ENCODE measurements at places on chromosomes 5 and 9.

DNA sequence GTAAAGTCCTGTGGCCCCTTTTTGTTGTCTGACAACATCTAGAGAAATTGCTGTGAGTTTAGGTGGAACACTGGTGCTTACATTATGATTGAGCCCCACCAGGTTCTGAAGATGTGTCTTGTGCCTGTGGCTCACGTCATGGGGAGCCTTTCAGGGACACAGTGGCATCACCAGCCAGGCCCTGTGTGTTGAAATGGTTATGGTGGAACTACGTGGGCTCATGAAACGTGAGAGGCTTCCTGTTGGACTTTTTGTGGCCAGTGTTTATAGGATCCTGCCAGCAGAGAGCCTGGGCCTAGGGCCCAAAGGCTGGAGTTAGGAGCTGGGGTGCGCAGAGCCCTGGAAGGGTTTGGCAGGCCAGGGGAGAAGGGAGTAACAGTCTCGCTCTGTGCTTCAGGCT lies 46.8 kb downstream of the TENT4A start:
- no peak for DNase-seq

DNA sequence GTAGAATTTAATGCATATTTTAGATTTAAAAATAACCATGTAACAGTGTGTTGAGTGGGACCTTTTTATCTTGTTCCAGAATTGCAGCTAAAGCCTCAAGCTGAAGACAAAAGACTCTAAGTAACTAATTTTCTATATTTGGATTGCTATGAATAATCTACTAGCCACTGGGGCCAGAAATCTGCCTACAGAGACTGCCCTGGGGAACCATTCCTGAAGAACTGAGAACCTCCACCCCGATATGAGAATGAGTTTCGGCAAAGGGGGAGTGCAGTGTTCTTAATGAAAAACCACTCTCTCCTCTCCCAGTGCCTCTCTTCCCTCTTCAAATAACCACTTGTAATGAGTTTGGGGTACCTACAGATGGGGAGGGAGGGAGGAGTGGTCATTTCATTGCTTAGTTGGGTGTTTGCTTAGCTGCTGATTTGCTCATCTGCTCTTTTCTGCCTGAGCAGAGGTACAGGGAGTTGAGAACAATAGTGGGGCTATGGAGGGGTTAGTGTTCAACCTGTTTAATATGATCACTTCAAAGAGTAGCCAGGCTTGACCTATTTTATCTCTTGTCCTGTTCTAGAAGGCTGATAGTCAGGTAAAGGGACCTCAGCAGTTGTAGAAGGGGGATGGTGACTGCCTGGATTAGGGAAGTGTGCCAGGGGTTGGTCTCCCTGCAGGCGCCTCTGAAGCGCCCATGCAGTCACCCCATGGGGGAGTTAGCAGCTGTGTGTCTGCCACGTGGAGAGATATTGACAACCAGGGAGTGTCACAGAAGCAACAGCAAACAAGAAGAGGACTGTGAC lies 47.7 kb downstream of the ATG10 start:
- DNase-seq = no peak

GRCh38 chr5:149320791-149321330 lies 24.4 kb upstream of the GRPEL2 start:
- no peak for DNase-seq

DNA sequence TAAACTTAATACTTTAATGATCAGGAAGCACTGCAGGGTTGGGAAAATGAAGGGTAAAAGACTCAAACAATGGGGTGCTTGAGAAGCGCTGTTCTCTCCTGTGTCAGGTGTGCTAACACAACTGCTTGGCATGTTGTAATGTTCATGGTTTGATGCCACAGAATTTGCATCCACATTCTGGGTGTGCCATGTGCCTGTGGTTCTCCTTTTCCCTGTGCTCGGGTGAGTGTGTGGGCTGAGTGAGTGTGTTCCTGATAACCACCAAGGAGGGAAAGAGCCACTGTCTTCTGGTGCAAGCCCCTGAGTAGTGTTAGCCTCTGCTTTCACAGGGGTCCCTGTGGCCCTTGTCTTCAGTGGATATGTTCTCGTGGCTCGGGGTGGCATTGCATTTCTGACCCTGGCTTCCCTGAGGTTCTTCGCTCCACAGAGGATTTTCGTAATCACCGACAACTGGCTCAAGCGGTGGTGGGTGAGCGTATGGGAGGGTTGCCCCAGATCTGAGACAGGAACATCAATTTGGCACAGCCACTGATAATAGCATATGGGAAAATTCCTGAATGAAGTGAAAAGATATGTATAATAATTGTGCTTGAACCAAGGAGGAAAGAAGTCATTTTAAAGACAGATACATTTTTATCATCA lies 102.0 kb downstream of the MVB12B start:
- no peak for DNase-seq

GRCh38 chr9:125262294-125262991 lies 817 bp downstream of the GAPVD1 start:
- DNase-seq = no peak

GRCh38 chr9:104686081-104686480 lies 8.2 kb upstream of the OR13D1 start:
- DNase-seq = no peak

DNA sequence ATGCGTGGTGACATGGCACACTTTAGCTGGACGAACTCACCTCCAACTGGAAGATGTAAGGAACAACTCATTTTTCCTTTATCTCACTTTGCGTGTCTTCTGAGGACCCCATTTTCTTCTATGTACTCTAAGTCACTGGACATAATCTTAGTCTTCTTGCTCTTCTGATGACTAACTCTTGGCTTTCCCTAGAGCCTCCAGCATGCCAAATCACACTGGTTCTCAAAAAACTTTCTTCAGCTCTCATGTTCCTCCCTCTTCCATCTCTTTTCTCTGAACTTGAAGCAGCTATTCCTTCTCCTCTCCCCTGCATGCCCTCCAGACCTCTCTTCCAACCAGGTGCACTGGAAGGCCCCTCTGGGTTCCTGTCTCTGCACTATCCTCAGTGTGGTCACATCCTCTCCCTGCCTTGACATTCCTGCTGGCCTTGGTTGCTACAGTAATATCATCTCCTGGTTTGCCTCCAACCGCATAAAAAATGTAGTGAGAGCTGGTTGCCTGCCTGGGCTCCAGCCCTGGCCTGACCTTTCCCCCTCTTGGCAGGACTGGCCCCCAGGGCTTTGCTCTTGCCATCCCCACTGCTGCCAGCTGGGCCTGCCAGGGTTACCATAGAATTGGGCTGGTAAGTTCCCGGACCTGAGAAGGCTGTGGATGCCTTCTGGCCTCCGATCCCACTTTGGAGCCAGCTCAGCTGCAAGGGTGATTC lies 44.8 kb upstream of the BNC2 start:
- DNase-seq = no peak

GRCh38 chr9:13942695-13943094 lies 371.2 kb downstream of the NFIB start:
- DNase-seq = no peak

DNA sequence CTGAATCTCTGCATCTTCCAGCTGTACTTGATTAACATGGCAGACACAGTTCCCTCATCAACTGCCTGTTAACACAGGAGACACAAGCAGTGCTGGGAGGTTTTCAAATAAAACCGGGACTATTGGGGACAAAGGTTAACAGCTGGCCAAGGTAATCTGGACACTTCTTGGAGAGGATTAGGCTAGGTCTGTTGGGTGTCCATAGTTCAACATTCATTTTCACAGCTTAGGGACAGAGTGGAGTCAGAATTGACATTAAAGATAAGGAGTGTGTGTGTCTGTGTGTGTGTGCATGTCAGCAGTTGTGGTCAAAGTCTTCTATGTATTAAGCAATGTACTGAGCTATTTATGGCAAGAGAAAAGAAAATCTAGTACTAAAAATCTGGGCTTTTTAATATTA lies 216.2 kb downstream of the MED10 start:
- DNase-seq = no peak

DNA sequence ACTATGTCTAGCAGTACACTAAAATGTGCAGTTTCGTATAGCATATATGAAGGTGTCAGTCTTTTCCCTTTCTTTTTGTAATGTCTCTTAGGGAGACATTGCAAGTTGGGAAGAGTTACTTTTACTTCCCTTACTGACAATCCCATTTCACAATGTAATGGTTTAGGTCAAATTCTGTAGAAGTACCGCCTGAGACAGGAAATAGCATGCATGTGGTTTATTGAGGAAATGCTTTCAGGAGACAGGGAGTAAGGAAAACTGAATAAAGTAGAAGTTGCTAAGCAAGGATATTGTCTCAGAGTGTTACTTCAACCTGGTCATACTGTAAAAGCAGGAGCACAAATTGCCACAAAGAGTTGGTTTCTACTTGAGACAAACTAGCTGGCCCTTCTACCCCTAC lies 32.1 kb upstream of the MSANTD3 start:
- DNase-seq = no peak

- DNase-seq = no peak
These were observed 58.2 kb downstream of the RFK start for GRCh38 chr9:76336027-76336426.

Data from esophagus squamous epithelium (tissue), 5 donors.